Esophagus muscularis mucosa (tissue), 4 donors: ENCODE measurements at places on chromosomes 4 and X. TPM values are rescaled to one million over a fixed set of nuclear protein-coding genes. Genes with fewer than 3 reads are reported as not detected.

GRCh38 chrX:16796298-16796697, 10.0 kb downstream of the TXLNG start:
- no peak overlapping the region for H3K27ac ChIP-seq
- peaks cover 5% of the 10 kb centered on the region for H3K4me1 ChIP-seq
- no peak overlapping the region for H3K4me3 ChIP-seq
- peaks cover 17% of the 10 kb centered on the region for H3K36me3 ChIP-seq
- H3K27me3 ChIP-seq, result no peaks in the 10 kb centered on the region

GRCh38 chr4:110869862-110870572, 247.1 kb upstream of the PITX2 start:
- no peak overlapping the region for H3K4me3 ChIP-seq
- no peaks in the 10 kb centered on the region for H3K4me1 ChIP-seq
- H3K27me3 ChIP-seq, result no peaks in the 10 kb centered on the region
- DNase-seq, result no peak

GRCh38 chr4:80231180-80231579, 33.9 kb downstream of the PRDM8 start:
- H3K36me3 ChIP-seq, result no peaks in the 10 kb centered on the region
- H3K27ac ChIP-seq, result no peak overlapping the region
- H3K4me1 ChIP-seq, result peaks cover 8% of the 10 kb centered on the region

DNA sequence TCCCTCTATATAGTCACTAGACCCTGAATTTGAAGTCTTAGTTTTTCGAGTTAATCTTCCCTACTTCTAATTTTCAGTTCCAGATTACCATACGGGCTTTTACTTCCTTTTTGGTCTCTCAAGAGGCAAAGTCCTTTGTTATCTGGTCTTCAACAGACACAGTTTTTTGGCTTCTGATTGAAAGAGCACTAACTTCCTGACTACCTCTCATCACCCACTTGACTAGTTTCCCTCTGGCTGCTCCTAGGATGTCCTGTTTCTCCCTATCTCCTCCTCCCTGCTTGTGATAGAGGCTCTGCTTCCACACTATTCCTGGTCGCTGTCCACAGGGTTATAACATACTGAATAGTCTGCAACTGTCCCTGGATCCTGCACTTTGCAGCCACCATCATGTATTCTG, 16.7 kb upstream of the WDR44 start:
- DNase-seq, result no peak
- no peaks in the 10 kb centered on the region for H3K4me1 ChIP-seq
- H3K27ac ChIP-seq, result no peak overlapping the region
- no peak overlapping the region for H3K4me3 ChIP-seq
- H3K27me3 ChIP-seq, result no peaks in the 10 kb centered on the region

DNA sequence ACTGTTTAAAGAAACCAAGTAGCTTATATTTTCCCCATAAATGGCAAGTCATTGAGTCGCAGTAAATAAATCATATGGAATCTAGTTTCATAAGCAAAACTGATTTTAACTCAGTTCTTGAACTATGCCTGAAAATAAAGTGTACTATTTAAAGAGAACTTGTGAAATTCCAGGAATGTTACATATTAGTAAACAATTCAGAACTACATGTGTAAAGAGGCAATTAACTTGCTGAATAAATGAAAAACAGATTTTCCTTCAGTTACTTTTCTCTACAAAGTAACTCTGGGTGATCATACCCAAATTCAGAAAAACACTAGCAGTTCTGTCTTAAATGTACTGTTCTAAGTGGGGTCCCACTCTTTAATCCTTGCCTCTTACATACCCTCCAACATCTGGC, 236.1 kb upstream of the EDNRA start:
- H3K27me3 ChIP-seq, result no peaks in the 10 kb centered on the region
- H3K27ac ChIP-seq, result no peak overlapping the region
- no peak for DNase-seq
- no peaks in the 10 kb centered on the region for H3K36me3 ChIP-seq

Gene GPC3
- total RNA-seq, result 7.6 TPM

Gene PASD1
- not detected for total RNA-seq

Gene KANTR
- 8.3 TPM for total RNA-seq

Gene FGFBP1
- 0.92 TPM for total RNA-seq
